ENCODE measurements at places on chromosomes 16 and 17. TPM values are rescaled to one million over a fixed set of nuclear protein-coding genes. Genes with fewer than 3 reads are reported as not detected.

The SOST gene
- total RNA-seq = not detected

The CCL1 gene
- not detected for total RNA-seq

The ENPP7 gene
- total RNA-seq = not detected

The PRR35 gene
- total RNA-seq = not detected

The TMEM88 gene
- total RNA-seq = 2.9 TPM

The PLCD3 gene
- total RNA-seq = 3.9 TPM

The KRTAP4-1 gene
- not detected for total RNA-seq

The SHISA9 gene
- not detected for total RNA-seq

The SLC38A8 gene
- not detected for total RNA-seq

The NPW gene
- total RNA-seq = 28.3 TPM

The GLIS2 gene
- total RNA-seq = 0.49 TPM

The KIAA0513 gene
- total RNA-seq = 3.9 TPM

The POLR3K gene
- total RNA-seq = 51.3 TPM

The PRPSAP2 gene
- 63.0 TPM for total RNA-seq

The WRAP53 gene
- 27.5 TPM for total RNA-seq

The CBFA2T3 gene
- total RNA-seq = 0.14 TPM

The NTN3 gene
- not detected for total RNA-seq

The CCDC182 gene
- not detected for total RNA-seq

All from activated CD8-positive, alpha-beta T cell treated with anti-CD3 and anti-CD28 coated beads for 36 hours (primary cell).